ENCODE measurements at places on chromosomes 16 and 17. TPM values are rescaled to one million over a fixed set of nuclear protein-coding genes. Genes with fewer than 3 reads are reported as not detected.

DNA sequence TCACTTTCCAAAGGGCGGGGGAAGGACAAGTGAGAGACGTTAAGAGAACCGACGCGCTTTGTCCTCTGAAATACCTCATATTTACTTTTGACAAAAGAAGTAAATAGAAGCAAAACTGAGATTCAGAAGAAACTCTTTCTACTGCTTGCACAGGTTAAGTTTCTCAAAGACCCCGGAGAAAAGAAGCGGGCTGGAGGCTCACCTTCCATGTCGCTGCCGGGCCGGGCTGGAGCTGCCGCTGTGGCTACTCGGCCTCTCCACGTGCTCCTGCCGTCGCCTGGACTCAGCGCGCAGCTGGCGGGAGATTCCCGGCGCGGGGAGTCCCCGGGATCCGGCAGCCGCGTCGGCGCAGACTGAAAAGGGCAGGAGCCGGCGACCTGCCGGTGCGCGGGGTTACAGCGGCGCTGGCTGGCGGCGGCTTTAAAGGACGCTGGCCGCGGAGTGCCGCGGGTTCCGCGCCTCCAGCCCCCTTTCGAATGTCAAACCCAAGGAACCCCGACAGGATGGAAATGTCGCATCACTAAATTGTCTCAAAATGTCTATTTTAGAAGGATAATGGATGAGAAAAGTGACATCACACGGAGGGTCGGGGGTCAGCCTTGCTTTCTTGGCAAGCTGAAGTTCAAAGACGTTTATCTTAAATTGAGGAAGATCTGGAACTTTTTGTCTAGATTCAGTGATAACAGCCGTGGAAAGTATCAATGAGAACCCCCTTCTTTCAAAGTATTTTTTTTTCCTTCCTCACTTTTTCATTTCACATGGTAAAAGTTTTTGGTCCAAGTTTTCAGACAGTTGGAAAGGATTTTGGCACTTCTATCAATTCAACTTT lies at the start of gene IKZF3:
IKZF3 (minus strand) TSS at position 395 of the 829 bp plus-strand sequence; CDS start at position 209, 186 bp downstream.
- H3K27me3 ChIP-seq, result peaks cover 40% of the 10 kb centered on the region
- H3K4me3 ChIP-seq, result peak within 1 kb of the TSS; percentile 29
- H3K4me1 ChIP-seq, result peaks cover 6% of the 10 kb centered on the region

GRCh38 chr17:80223142-80223815 lies 3.1 kb downstream of the SLC26A11 start:
- no peaks in the 10 kb centered on the region for H3K27me3 ChIP-seq
- H3K4me3 ChIP-seq, result no peak overlapping the region
- no peak overlapping the region for H3K27ac ChIP-seq
- H3K4me1 ChIP-seq, result peaks cover 14% of the 10 kb centered on the region
- H3K36me3 ChIP-seq, result no peaks in the 10 kb centered on the region
- no peak for DNase-seq

- H3K27ac ChIP-seq, result no peak overlapping the region
- no peaks in the 10 kb centered on the region for H3K36me3 ChIP-seq
- no peaks in the 10 kb centered on the region for H3K4me1 ChIP-seq
Observed at GRCh38 chr17:14340857-14341754, 40.2 kb downstream of the HS3ST3B1 start.

- H3K36me3 ChIP-seq, result no peaks in the 10 kb centered on the region
- H3K4me3 ChIP-seq, result no peak overlapping the region
- H3K27ac ChIP-seq, result no peak overlapping the region
- DNase-seq, result no peak
- H3K27me3 ChIP-seq, result no peaks in the 10 kb centered on the region
Observed at GRCh38 chr16:20928774-20929411, 28.3 kb downstream of the LYRM1 start.

Gene MT1B
- not detected for total RNA-seq

All from Panc1 (cell line).